ENCODE measurements at places on chromosomes 13 and 19.
A peak's percentile ranks its signal among the peaks of the same experiment; 100 is the strongest.

- DNase-seq: peak; percentile 83
Observed at GRCh38 chr19:4352701-4353121, 9.3 kb downstream of the MPND start.

DNA sequence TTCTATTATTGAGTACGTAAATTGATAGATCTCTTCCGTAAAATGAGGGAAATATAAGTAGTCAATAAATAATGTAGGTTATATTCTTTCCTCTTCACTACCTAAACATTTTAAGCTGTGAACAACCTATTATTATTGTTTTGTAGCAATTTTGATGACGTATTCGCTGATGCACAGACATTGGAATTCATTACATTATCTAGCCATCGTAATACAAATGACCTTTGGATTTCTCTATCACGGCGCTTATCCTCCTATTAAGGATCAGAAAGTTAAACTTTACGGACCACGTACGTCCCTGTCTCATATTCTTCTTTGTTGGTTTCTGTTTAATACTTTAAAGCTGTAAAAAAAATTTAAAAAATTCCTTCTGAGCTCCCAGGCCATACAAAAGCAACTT, 264.9 kb downstream of the ITGBL1 start:
- no peak for DNase-seq

DNA sequence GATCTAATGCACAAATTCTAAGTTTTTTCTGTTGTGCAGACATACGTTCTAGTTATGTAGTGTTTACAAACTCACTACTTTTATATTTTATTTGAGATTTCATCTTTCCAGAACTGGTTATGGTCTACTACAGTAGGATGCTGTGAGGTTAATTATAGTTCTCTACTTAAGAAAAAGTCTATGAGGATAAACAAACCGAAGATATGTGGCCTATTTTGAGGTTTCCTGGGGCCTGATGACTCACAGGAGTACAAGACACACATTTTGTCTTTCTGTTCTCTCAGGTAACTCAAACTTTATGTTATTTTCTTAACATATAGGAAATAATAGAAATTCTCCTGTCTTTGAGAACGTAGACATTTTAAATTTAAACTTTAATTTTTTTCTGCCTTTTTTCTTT, 45.1 kb downstream of the PCDH20 start:
- no peak for DNase-seq

GRCh38 chr13:42068886-42069285, 20.4 kb downstream of the DGKH start:
- no peak for DNase-seq

GRCh38 chr13:45205124-45205523, 4.3 kb upstream of the KCTD4 start:
- no peak for DNase-seq

DNA sequence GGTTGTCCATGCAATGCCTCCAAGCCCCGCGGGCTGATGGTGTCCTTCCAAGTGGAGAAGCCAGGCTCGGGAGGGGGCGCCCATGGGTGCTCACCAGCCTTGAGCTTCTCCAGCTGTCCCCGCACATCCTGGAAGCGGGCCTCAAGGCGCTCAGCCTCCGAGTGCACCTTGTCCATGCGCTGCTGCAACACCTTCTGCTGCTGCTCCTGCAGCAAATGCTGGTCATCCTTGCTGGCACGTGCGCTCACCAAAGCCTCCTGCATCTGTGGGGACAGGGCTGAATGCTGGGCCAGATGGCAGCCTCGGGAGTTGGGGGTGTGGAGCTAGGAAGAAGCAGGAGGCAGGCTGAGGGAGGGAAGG, 22.8 kb upstream of the EMP3 start:
- DNase-seq: no peak

DNA sequence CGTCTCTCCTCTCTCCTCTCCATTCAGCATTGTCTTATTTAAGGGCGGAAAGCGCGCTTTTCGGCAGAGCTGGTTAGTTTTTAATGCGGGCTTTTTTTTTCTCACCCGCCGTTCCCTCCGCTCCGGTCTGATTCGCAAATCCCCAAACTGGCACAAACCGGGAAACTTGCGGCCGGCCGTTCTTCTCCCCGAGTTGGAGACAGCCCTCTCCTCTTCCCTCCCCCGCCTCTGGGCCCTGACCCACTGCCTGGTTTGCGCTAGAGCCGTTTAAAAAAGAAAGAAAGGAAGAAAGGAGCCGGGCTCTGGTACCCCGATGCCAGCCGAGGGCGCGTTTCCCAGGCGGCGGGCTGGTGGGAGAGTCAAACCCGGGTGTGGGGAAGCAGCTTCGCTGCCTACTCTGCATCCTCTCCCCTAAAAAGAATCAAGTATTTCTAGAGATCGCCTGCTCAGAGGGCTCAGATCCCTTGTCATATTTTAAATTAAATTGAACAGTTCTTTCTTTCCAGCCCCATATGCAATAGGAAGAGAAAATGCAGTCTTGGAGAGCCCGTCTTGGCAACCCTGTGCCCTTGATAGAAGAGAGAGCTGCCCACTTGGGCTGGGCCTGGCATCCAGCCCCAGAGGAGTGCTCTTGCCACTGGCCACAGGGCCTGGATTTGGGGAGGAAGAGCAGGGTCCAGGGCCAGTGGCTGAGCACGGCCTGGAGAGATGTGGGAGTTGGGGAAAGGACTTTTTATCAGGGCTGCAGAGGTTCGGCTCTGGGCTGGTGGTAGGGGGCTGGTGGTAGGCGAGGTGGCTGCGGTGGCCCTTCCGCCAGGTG, 19.0 kb downstream of the NFIX start:
- DNase-seq: peak; percentile 71

Measured in H1 (cell line).